Activated T-helper 9 cell treated with anti-CD3 and anti-CD28 coated beads, Interleukin-2, amount 50 U/mL, for 16 hours (primary cell): ENCODE measurements at places on chromosomes 13 and 19.
A peak's percentile ranks its signal among the peaks of the same experiment; 100 is the strongest.

DNA sequence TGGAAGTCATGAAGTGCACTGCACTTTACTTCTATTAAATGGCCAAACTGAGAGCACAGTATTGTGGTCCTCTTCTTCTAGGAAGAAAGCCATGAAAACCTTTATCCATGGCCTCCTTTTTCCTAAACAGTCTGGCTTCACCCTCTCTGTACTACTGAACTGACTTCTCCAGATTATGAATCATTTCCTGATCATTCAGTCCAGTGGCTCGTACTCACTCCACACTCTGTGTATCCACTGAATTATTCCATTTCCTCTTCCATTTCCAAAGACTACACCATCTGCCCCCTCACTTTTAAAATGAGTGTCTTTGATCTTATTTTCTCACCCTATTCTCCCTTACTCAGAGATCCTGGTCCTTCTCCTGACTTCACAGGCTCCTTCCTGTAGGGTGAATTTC, 29.7 kb upstream of the FREM2 start:
- no peak for DNase-seq

- no peak for DNase-seq
Observed at GRCh38 chr13:105336706-105337576, 1198.5 kb downstream of the EFNB2 start.

GRCh38 chr13:90455823-90456222, 891.7 kb upstream of the MIR17HG start:
- no peak for DNase-seq

- no peak for DNase-seq
Observed at GRCh38 chr13:110012102-110012739, 225.8 kb upstream of the IRS2 start.

GRCh38 chr13:32669030-32669646, 82.9 kb downstream of the PDS5B start:
- no peak for DNase-seq

DNA sequence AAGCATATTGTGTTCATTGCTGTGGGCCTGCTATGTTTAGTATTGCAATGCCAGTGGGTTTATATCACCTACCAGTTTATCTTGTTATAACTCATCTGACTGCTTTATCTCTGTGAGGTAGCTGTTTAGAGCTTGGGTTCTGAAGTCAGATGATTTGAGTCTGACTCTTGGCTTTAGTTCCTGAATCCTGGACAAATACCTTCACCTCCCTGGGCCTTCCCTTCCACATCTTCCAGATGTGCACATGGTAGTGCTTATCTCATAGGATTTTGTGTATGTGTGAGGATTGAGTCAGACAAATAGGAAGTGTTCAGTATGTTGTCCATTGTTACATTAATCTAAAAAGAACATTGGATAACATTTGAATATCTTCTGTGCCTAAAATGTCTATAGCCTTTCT, 63.5 kb upstream of the ANKRD10 start:
- no peak for DNase-seq

DNA sequence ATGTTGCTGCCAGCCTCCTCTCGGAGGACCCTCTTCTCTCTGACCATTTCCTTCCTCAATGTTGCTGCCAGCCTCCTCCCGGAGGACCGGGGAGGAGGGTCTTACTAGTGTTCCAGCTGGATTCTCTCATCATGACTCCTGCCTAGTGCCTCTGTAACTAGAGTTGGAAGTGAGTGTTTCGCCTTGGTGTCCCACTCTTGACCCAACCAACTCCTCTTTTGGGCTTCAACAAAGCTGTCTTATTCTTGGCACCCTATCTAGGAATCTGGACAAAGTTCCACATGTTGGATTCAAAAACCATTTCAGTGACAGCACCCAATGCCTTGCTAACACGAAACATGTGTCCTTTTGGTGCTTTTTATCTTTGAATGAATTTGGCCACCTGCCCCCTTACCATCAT, 165.4 kb downstream of the GPC5 start:
- DNase-seq = no peak

- no peak for DNase-seq
Observed at GRCh38 chr13:67231289-67232000, 1.3 kb upstream of the PCDH9 start.

GRCh38 chr13:101989798-101990350, 412.0 kb downstream of the FGF14 start:
- DNase-seq = no peak

DNA sequence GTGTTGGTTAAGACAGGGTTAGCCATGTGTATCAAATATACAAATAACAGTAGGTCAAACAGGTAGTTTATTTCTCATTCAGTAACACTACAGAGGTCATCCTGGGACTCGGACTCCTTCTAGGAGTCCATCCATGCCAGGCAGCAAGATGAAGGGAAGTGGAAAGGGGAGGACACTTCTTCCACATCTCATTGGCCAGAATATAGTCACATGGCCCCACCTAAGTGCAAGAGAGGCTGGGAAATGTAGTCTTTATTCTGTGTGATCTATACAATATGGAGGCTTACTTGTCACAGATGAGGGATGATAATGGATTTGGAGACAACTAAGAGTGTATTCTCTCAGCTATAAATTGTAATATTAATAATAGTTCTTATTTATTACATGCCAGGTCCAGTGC, 31.1 kb downstream of the RDH8 start:
- no peak for DNase-seq

DNA sequence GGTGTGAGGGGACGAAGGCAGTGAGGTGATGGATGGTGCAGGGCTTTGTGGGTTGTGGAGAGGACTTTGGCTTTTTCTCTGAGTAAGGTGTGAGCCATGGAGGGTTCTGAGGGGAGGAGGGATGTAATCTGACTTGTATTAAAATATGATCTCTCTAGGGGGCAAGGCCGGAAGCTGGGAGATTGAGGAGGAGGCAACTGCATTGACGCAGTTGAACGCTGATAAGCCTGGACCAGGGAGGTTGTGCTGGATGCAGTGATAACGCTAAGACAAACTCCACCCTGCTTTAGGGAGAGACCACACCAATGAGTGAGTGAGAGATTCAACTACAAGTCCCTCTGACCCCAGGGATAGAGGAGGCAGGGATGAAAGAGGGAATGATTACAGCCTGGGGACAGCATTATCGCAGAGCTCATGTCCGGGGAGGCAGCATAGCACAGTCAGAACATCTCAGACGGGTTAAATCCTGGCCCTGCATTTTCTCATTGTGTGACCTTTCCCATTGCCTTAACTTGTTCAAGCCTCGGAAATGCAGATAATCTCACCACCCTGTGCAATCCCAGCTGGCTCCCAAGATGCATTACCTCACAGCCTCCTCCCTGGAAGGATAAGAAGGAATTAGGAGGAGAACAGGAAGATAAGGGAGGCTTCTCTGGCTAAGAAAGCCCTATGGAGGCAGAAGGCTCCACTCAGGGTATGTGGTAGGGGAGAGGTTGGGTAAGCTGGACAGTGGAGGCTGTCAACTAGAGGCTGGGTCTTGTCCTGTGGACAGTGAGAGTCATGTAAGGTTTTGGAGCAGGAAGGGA, 124.2 kb downstream of the CACNA1A start:
- no peak for DNase-seq

DNA sequence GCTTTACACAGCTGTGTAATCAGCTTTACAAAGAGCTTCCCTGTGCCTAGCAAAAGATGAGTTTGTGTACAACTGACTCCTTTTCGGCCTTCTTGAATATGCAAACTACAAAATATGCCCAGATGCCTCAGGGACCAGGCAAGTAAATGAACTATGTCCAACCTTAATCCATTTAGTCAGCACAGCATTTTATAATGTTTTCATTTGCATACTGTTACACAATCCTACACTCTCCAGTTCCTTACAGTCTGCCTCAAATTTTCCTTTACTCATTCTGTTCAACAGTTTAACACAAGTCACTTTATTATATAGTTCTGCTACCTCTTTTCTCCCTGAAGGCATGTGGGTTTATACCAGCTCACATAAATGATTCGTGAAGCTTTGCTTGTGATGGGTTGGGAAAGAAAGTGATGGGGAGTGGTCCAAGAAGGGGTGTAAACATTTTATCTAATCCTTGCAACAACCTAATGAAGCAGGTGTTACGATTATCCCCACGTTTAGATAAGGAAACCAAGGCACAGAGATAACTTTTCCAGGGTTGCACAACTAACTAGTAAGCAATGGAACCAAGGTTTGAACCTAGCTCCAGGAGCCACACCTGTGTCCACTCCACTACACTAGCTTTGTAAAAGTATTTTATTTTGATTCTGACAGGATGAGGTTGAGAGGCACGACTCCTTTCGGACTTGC, 3.3 kb upstream of the USP12 start:
- DNase-seq = no peak

- no peak for DNase-seq
Observed at GRCh38 chr19:29278716-29279115, 65.8 kb upstream of the UQCRFS1 start.

DNA sequence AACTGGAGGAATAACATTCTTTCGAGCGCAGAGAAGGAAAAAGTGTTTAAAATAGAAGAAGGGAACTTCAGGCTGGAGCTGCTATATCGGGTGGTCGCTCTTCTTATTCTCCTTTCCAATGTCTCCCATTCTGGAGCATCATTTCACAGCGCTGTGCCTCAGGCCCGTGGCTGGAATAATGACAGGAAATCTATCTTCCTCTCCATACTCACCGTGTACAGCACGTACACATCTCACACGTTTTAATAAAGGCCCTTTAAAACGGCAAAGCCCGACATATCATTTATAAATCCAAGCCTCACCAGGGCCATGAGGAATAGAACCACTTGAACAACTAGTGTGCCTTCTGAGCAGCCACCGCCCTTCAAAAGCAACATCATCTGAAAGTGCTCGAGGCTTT, 264.4 kb downstream of the TEX29 start:
- DNase-seq = no peak

- DNase-seq = no peak
Observed at GRCh38 chr13:70723732-70724131, 615.5 kb upstream of the KLHL1 start.

DNA sequence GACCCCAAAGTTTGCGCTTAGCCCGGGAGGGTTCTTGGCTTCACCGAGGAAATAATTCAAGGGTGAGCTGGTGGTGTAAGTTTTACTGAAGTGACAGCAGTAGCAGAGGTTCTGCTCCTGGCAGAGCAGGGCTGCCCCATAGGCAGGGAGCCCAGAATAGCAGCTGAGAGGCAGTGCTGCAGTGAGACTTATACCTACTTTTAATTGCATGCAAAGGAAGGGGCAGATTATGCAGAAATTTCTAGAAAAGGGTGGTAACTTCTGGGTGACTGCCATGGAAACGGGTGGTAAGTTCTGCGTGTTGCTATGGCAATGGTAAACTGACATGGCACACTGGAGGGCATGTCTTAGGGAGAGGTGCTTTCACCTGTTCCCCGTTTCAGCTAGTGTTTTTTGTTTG, 17.5 kb upstream of the CAMSAP3 start:
- no peak for DNase-seq

GRCh38 chr19:40234429-40235237, 8.1 kb upstream of the CCNP start:
- DNase-seq = no peak

DNA sequence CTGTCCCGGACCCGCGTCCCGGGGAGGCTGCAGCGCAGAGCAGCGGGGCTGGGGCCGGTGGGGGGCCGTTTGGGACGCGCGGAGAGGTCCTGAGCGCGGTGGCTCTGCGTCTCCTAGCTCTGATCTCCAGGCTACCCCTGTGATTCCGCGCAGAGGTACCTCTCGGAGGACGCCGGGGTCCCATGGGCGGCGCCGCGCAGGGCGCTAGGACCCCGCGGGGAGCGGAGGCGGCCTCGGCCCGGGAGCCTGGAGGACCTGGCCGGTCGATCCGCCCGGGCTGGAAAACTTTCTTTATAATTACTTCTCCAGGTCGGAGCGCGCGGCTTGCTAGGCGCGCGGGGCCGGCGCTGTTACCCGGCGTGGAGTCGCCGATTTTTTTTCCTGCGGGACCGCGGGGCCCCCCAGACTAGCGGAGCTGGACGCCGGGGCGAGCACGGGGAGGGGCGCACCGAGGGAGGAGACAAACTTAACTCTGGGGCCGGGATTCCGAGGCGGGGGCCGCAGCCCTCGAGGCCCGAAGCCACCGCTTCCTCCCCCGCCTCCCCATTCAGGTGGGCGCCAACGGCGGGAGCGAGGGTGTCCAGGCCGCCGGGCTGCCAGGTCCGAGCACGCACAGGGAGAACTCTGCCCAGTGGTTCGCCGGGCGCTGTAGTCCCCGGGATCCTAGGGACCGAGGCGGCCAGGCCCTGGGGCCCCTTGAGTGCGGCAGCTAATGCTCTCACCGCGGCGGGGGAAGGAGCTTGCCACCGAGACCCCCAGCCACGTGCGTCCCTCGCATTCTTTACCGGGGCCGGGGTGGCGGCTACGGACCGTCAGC, 848 bp upstream of the CEBPA start:
- DNase-seq = no peak

DNA sequence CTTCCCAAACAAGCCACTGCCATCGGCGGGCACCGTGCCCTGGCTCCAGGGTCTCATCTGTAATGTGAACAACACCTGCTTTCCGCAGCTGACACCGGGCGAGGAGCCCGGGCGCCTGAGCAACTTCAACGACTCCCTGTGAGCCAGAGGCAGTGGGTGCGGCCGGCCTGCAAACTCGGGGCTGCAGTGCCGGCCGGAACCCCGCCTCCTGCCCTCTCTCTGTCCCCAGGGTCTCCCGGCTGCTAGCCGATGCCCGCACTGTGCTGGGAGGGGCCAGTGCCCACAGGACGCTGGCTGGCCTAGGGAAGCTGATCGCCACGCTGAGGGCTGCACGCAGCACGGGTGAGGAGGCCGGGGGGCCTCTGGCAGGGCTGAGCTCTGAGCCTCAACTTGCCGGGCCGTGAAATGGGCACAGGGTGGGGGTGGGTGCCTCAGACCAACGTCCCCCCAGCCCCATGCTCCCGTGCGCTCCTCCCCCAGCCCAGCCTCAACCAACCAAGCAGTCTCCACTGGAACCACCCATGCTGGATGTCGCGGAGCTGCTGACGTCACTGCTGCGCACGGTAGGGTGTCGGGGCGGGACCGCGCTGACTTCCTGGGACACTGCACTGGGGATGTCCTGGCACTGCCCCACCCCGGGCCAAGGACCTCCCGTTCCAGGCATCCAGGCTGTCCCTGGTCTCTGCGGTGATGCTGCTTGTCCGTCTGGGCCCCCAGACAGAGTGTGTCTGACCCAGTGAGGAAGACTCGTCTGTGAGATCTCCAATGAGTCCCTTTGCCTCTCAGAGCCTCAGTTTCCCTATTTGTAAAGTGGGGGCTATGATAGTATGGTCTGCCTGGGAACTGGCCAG, 2.2 kb downstream of the ABCA7 start:
- DNase-seq = no peak

- peak; percentile 65 for DNase-seq
Observed at GRCh38 chr19:49889687-49890348, 6.9 kb downstream of the IL4I1 start.

DNA sequence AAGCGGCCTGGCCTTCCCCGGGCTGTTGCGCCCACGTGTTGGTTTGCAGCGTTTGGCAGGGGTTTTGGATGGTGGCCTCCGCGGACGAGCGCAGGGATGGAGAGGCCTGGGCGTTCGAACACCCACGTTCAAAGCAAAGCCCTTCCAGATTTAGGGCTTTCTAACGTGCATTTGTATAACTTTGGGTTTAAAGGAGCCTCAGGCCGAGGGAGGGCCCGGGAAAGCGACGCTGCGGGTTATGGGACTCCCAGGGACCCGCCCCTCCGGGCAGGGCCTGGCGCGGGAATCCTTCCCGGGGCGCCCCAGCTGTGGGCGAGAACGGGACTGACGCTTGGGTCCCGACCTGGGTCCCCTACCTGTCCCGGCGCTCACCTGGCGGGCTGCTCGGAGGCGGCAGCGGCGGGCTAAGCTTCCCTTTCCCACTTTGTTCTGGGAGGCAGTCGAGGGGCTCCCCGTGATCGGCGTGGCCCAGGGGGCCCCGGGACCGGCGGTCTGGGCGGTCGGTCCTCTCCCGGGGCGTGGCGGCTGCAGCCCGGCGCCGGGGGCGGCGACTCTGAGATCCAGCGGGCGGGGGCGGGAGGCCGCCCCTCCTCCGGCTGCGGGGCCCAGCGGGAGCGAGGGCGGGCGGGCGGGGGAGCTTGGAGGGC, at the start of gene FBXO17:
FBXO17 (minus strand) TSS at position 529 of the 647 bp plus-strand sequence. CDS start 25,423 bp downstream, outside the sequence.
- no peak for DNase-seq
